Activated CD4-positive, CD25-positive, alpha-beta regulatory T cell (primary cell): ENCODE measurements at places on chromosomes 7 and 10.

DNA sequence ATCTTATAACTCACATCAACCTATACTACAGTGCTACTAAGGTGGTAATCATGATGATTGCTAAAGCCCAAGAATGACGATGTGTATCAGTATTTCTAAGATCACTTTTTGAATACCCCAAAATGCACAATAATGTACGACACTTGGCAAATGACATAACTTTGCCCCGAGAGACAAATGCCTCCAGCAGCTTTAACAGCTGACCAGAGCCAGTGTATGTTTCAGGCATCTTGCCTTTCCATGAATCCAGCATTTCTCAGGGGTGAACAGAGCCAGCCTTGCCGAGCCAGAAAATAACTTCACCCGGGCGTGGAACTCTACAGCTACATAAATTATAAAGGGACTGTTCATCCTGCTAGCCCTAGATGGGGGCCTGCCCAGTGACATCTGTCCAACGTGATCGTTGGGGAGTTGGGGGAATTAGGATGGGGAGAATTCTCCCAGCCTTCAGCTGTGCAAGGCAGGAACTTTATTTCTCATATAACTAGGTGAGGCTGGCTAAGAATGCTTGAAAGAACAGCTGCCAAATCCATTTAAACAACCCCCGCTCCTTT is 1.8 kb downstream of the IGFBP3 start:
- no peak for DNase-seq

DNA sequence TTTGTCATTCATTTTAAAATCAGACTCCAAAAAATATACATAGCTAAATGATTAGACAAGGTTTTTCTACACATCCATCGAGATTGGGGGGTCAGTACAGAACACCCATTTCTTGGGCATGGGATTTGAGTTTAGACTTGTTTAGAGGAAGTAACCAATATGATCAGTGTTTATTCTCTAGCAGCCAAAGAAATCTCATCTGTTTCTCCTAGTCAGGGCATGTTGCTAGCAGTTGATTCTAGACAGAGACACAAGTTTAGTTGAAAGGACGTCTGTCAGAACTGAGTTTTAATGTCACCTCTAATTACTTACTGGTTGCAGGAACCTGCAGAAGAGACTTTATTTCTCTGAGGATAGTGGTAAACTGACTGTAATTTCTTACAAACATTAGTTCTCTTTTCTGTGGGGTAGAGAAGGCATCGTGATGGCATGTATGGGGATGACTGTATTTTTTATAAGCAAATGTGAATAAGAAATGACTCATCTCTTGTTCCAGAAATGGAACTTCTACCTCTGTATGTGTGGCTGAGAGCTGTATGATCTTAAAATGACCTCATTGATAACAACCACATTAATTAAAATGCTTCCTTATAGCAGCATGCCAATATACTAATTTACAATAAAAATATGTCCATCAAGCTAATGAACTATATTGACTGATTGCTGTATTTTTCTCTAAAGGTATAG is 30.6 kb upstream of the RHOBTB1 start:
- no peak for DNase-seq

- DNase-seq: no peak
These were observed 53.0 kb downstream of the CTBP2 start for GRCh38 chr10:125107166-125107949.

GRCh38 chr7:107180378-107180777 is 11.6 kb downstream of the HBP1 start:
- DNase-seq: no peak

GRCh38 chr7:32583791-32584190 is 88.5 kb downstream of the AVL9 start:
- DNase-seq: no peak

GRCh38 chr7:132486274-132486610 is 90.0 kb downstream of the PLXNA4 start:
- DNase-seq: no peak

DNA sequence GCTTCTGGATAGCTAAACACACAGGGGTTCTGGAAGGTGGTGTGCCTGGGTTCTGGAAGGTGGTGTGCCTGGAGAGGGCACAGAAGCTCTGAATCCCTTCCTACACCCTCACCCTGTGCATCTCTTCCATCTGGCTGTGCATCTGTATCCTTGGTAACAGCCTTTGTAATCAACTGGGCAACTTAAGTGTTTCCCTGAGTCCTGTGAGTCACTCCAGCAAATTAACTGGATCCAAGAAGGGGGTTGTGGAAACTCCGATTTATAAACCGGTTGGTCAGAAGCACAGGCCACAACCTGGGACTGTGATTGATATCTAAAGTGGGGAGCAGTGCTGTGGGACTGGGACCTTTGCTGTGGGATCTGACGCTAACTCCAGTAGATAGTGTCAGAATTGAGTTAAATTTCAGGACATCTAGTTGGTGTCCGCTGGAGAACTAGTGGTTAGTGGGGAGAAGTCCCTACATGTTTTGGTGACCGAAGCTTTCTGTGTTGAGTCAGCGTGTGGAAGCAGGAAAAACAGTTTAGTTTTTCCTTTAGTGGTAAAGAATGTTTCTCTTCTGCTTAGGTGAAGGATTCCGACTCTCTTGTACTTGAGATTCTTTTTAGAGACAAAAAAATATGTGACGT is 228.1 kb downstream of the BMPER start:
- DNase-seq: no peak

DNA sequence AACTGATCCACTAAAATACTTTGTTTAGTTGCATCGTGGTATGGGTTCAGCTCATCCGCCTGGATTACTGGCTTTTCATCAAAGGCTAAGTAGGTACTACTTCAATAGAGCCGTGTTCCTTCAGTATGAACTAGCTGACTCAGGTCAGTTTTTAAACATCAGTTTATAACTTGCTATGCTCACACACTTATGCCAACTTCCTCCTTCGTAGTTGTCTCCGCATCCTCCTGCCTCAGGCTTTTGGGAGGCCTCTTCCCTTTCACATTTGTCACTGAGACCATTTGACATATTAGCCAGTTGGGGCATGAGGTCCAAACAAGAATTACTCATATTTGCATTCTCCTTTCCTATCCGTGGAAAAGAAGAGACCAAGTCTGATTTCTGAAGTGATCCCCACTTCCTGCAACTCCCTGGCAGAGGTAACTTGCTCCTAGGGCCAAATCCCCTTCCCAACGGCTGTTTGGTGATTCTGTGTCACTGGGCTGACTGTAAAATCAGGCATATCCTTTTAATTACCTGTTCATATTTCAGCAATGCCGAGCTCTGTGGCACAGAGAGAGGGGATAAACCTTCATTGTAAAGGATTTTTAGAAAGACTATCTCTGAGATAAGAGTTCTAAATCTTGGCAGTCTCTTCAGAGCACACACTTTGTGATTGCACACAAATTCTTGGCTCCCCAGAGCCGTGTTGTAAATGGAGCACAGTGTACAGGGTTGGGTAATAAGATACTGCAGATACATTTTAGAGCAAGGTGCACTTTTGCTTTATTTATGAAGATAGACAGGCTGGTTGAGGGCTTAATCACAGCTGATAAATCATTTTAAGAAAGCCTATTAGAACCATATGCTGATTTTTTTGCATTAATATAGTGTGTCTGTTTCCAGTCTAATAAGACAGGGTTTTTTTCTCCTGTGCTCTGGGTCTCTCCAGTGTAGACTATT is 108.0 kb downstream of the CREB5 start:
- DNase-seq: no peak

DNA sequence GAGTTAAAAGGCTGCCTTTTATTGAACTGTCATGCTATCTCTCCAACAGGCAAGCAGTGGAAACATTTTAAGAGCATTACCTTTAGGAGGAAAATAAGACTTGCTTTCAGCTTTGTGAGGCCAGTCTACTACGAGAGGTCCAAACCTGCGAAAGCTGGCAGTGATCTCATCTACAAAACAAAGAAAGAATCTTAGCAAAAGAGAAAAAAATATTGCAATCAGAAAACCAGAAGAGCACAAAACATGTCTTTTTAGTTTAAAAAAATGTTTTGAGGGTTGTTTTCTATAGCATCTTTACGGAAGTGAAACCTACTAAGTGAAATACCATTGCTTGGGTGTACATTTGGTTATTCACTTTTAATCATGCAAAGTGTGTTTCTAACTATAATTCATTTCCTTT is 147.9 kb downstream of the CPEB3 start:
- DNase-seq: no peak

GRCh38 chr10:80894797-80895467 is 357.2 kb downstream of the SH2D4B start:
- DNase-seq: no peak

- DNase-seq: no peak
These were observed 22.1 kb upstream of the VOPP1 start for GRCh38 chr7:55594414-55594813.

DNA sequence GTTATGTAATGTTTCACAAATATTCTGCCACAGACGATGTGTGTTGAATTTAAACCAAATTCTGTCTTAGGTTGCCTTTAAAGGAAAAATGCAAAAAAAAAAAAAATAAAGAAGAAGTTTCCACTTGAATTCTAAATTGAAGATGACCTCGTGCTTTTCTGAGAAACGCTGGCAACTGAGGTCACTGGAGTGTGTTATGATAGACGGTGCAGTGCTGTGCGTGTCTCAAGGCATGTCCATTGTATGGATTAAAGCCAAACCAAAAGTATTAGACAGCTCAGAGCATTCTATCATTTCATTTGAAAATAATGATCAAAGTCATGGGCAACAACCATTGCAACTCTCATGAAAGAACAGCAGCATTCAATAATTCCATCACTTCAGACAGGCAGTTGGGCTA is 483.9 kb downstream of the GRM8 start:
- no peak for DNase-seq

GRCh38 chr10:45282061-45282460 is 33.3 kb downstream of the OR13A1 start:
- no peak for DNase-seq

DNA sequence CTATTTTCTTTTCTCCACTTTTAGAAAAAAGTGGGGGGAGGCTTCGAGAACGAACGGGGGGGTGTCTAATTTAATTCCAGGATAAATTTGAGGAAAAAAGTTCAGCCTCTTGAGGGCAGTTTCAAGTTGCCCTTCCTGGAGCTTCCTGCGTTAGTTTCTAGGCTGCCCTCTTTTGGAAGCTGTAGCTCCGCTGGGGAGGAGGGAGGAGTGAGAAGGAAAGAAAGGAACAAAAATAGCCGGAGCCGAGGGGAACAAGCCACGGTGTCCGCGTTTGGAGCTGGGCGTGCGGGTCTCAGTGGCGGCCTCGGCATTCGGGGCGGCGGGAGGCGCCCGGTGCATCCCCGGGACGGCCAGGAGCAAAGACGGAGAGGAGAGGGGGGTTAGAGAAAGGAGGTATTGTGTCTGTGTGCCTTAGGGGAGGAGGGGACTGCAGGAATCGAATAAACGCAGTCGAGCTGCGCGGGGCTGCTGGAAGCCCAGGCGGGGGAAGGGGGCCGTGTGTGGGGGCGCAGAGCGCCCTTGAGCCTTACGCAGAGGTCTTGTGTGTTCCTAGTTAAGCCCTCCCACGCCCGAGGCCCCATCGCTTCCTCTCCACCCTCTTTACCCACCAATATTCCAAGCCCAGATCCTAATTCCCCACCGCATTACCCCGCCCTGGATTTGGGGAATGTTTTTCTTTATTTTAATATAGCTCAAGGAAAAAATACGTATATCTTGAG is 2.0 kb upstream of the TNRC18 start:
- DNase-seq: no peak

DNA sequence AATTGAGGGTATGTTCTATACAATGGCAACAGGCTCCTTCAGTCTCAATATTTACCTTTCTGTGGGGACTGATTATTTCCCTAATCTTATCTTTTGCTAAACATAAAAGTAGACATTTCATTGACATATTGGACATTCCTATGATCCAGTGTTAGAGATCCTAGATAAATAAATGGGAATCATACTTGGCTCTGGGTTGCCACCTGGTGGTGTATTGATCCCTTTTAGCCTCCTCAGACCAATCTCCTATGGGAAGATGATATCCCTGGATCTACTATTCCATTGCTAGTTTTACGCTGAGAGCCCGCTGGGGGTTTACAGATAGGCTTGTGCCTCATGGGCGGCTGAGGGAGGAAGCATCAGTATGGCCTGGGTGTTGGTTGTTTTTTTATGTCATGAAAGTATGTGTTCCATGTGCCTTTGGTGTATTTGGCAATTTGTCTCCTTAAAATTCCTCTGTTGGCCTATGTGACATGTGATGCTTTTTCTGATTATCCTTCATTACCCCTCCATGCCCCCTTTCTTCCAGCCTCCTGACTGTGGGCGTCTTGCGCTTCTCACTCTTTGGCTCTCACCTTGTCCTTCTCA is 18.8 kb downstream of the CELF2 start:
- DNase-seq: no peak

GRCh38 chr10:108840944-108841343 is 1082.4 kb downstream of the XPNPEP1 start:
- DNase-seq: no peak

DNA sequence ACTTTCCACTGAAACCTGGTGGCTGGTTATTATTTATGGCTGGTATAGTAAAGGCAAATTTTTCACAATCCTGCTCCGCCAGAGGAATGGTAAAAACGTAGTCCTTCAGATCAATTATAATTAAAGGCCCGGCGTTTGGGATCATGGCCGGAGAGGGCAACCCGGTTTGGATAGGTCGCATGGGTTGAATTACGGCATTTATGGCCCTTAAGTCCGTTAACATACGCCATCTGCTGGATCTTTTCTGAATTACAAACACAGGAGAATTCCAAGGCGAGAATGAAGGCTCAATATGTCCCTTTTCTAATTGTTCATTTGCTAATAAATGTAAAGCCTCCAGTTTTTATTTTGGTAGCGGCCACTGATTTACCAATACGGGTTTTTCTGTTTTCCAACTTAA is 11.3 kb upstream of the TAS2R3 start:
- DNase-seq: no peak

GRCh38 chr7:101546308-101546936 is 82.7 kb downstream of the MYL10 start:
- no peak for DNase-seq

GRCh38 chr10:113882240-113882639 is 27.8 kb downstream of the NHLRC2 start:
- DNase-seq: no peak

GRCh38 chr7:150979713-150980390 is 1.7 kb upstream of the KCNH2 start:
- DNase-seq: no peak

DNA sequence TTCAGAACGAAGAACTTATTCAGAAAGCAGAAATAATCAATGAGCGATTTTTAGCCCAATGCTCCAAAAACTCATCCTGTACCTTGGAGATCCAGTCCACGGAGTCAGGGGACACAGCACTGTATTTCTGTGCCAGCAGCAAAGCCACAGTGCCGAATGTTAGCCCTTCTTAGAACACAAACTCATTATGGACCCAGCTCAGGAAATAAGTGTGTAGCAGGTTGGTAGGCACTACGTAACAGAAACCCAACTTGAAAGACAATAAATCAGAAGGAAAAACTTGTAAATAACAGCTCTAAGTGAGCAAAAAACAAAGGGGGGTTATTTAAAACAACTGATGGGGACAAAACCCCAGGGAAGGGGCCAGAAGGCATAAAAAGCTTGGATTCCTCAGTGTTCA is 112.0 kb upstream of the PRSS1 start:
- no peak for DNase-seq

GRCh38 chr7:47844311-47844710 is 104.0 kb downstream of the PKD1L1 start:
- DNase-seq: no peak

- DNase-seq: no peak
These were observed 209.2 kb downstream of the C7orf25 start for GRCh38 chr7:42702647-42703046.
